Stimulated activated CD8-positive, alpha-beta memory T cell treated with anti-CD3 and anti-CD28 coated beads, Interleukin-12 subunit alpha, Interleukin-12 subunit beta, amount 100 ng/mL, for 1 hour (primary cell): ENCODE measurements at places on chromosomes 3 and 15.

DNA sequence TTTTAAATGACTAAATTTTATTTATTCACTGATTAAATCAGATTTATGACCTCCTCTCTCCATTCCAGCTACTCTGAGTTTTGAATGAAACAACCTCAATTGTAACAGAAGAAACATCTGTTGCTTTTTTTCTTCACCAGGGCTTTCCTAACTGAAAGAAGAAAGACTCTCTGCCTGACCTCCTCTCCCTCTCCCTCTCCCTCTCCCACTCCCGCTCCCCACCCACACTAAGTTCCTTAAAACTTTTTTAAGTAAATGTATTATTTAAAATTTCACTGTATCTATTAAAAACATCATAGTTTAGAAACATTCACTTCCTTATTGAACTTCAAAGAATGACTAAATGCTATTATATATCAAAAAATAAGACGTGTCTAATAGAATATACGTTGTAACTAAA lies 122.0 kb downstream of the TFDP2 start:
- no peak for DNase-seq

DNA sequence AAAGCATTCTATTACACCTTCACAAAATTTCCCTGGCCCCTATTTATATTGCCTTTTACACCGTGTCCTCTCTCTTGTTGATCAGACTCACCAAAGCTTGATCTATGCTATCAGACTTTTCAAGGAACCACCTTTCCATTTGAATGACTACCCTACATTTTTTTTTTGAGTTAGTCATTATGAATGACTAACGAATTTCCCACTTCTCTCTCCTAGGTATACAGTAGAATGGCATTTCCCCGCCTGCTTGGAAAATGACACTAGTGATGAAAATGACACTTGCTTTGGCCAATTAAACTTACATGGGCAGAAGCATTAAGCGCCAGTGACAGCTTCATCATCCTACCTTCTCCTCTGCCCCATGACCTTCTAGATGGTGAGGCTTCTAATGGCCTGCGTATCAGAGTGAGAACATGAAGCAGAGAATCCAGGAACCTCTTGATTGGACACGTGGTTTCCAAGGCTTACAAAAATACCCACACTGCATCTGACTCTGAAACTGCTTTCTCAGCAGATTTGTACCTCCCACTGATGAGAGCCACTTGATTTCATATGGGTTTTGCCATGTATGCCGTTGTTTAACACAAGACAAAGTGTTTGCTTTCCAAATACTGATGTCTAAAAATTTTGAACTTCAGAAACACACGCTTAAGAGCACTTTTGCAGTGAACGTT lies 370.5 kb downstream of the CTNNB1 start:
- DNase-seq: no peak

- no peak for DNase-seq
Observed at GRCh38 chr3:28850186-28850585, 430.7 kb upstream of the RBMS3 start.

GRCh38 chr3:190534386-190534785 lies 20.5 kb downstream of the IL1RAP start:
- DNase-seq: no peak

- no peak for DNase-seq
Observed at GRCh38 chr15:22911306-22911705, 68.9 kb downstream of the CYFIP1 start.

DNA sequence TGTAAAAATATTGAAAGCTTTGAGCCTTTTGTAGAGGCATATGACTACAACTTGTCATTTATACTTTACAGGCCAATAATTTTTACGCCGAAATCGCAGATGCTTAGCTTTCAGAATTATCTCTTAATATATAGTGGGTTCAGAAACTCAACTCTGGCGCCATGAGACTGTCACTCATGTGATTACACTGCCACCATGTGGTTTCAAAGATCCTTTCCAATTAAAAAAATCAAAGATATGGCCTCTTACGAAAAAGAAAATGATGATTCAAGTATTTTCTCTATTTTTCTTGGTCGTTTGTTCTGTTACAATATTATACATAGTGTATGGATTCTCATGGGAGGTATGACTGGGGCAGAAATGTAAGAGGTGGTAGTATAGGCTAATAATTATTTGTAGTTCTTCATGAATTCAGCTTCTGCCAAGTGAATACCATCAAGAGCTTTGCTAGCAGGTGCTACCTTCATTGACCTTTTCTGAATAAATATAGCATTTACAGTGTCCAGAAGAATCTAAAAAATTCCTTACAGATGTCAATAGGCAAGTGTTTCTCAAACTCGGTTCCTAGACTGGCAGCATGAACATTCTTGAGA lies 751.7 kb upstream of the GOLIM4 start:
- DNase-seq: no peak

DNA sequence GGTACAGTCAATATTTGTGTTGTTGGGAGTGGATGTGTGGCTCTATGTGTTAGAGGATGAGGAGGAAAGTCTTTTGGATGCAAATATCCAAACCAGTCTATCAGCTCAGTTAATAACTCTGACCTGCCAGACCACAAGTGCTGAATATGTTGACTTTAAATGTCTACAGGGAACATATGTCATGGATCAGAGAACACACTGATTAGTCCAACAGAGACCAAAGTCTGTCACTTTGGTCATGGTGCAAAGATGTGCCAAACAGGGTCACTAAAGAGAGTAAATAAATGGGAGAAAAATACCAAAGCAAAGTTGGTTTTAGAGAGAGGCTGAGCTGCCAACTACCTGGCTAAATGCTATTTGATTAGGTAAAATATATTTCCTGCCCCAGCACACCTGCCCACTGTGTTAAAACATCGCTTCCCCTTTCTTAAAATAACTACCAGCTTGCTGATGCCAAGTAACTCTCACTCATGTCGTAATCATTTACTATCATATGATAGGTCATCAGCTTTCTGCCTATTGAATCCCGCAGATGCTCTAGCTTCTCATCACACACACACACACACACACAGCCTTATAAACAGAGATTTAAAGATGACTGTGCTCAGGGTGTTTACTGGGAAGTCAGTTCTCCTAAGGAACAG lies 173.3 kb downstream of the PDZRN3 start:
- no peak for DNase-seq

DNA sequence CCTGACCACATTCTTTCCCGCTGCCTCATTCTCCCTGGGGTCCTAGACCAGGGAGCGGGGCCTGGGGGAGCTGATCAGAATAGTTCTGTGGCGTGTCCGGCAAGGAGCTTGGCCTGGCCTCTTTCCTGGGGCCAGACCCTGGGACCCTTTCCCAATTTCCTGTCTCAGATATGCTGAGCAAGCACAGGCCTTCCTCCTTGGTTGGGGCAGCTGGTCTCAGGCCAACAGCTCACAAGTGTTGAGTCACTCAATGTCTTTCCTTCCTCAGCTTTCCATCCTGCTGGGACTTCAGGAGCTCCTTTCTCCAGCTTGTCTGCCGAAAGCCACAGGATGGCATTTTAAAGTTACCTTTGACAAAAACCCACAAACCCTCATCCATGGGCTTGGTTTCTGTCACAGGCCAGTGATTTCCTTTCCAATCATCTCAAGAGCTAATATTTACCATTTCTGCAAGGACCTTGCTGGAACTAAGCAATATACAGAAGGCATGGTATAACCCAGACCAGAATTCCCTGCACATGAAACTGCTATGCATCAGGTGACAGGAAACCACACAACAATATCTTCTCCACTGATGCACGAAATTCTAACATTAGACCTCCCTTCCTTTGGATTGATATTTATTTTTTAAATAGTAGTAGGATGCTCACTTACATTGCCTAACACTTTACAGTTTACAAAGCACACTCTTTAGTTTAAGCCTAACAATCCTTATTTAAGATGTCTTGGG lies 19.5 kb upstream of the TIMP4 start:
- no peak for DNase-seq

- no peak for DNase-seq
Observed at GRCh38 chr3:119485563-119485962, 12.8 kb upstream of the TIMMDC1 start.

DNA sequence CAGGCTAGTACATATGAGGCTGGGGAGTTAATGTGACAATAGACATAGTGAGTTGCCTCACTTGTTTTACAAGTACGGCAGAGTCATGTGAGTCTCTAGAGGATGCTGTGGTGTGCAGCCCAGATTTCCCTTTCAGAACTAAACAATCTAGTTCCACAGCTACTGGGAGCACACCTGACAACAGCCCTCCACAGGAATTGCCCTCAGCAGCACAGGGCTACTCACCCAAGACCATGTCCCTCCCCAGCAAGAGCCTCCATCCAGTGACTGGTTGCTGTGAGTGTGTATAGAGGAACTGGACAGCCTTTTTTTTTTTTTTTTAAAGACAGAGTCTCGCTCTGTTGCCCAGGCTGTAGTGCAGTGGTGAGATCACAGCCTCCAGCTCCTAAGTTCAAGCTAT lies 40.2 kb upstream of the UBE2E2 start:
- DNase-seq: no peak

DNA sequence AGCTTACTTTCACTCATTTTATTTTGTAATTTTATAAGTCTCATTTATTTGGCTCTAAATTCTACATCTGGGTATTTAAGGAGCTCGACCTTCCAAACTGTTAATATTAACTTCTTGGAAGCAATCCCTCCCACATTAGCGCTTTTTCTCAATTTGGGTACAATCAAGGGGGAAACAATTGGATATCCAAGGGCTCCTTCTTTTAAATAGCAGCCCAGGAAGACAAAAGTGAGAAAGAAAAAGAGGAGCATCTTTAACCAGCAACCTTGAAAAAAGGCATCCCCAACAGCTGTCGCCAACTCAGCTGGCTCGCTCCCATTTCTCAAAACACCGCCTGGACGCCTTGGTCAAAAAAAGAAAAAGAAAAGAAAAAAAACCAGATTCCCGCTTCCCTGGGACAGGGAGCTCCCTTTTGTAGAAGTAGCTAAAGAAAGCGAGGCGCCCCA lies 873 bp downstream of the C3orf70 start:
- no peak for DNase-seq
